Aorta (tissue), 5 donors: ENCODE measurements at places on chromosomes 11 and 22. TPM values are rescaled to one million over a fixed set of nuclear protein-coding genes. Genes with fewer than 3 reads are reported as not detected.

DNA sequence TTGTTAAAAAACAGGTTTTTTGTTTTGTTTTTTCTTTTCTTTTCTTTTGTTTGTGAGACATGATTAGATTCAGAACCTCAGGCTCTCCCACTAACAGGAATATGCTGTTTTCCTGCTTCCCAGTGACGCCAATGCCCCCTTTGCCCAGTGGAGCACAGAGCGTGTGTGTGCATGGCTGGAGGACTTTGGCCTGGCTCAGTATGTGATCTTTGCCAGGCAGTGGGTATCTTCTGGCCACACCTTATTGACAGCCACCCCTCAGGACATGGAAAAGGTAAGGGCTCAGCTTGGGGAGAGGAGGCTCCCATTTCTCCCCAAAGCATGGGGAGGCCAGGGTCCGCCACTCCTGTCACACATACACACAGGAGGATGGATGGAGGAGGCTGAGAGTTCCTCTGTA is 25.0 kb downstream of the CYB5R2 start:
- no peaks in the 10 kb centered on the region for H3K27me3 ChIP-seq
- no peaks in the 10 kb centered on the region for H3K4me1 ChIP-seq

DNA sequence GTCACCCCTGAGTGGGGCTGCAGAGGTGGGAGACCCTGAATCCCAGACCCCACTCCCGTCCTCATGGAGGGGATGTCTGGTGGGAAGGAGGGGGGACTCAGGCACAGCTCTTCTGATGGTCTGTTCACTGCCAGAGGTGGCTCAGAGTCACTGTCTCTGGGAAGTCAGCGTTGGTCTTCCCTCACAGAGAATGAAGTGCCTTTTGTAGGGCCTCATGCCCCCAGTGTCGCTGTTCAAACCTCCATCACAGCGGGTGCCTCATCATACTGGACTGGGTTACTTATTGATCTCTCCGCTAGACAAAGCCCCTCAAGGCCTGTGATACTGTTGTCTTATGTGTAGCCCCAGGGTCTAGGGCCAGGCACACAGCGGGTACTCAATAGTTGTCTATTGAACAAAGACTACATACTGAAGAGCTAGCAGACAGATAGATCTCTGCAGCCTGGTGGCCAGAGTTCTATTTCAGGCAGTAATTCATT is 41.3 kb downstream of the CD6 start:
- H3K36me3 ChIP-seq = no peaks in the 10 kb centered on the region
- no peak overlapping the region for H3K27ac ChIP-seq
- H3K4me1 ChIP-seq = no peaks in the 10 kb centered on the region
- no peak for DNase-seq

DNA sequence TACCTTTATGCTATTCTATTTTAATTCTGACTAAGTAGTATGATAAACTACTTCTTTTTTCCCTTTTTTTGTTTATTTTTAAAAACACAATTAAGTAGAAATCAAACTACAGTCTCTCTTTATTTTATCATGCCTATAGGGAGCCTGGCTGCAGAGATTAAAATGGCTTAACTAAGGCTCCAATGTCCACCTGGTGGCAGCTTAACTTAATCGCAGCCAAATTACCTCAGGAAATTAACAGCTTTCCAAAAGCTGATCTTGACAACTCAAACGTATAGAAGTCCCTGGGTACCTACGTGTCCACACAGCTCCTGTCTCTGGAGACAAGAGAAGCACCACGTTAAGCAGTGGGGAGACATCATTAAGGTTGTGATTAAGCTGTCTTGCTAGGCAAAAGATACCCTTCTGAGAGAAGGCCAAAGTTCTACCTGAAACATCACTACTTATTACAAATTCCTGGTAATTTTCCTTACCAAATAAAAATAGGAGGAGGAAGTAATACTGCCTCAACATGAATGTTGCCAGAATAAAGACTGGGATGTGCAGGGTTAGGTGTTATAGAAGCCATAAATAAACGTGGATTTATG is 63.2 kb upstream of the SNX19 start:
- H3K27me3 ChIP-seq = no peaks in the 10 kb centered on the region
- DNase-seq = no peak
- no peaks in the 10 kb centered on the region for H3K36me3 ChIP-seq
- no peaks in the 10 kb centered on the region for H3K4me1 ChIP-seq
- no peak overlapping the region for H3K4me3 ChIP-seq
- no peak overlapping the region for H3K27ac ChIP-seq

- no peaks in the 10 kb centered on the region for H3K36me3 ChIP-seq
- no peaks in the 10 kb centered on the region for H3K27me3 ChIP-seq
- no peak overlapping the region for H3K4me3 ChIP-seq
- peak; percentile 80 for DNase-seq
- H3K4me1 ChIP-seq = no peaks in the 10 kb centered on the region
Measured at GRCh38 chr11:44627911-44628729, 62.7 kb downstream of the CD82 start.

HBG1 gene
- not detected for total RNA-seq

EFEMP2 gene
- total RNA-seq = 185 TPM

BLID gene
- 19.0 TPM for total RNA-seq
